Liver (tissue), 10 donors: ENCODE measurements at places on chromosomes 2 and 18. TPM values are rescaled to one million over a fixed set of nuclear protein-coding genes. Genes with fewer than 3 reads are reported as not detected.

GRCh38 chr18:35513181-35513936 lies 15.6 kb upstream of the INO80C start:
- no peak overlapping the region for H3K27ac ChIP-seq
- no peaks in the 10 kb centered on the region for H3K4me1 ChIP-seq
- DNase-seq: peak; percentile 21
- H3K4me3 ChIP-seq: no peak overlapping the region
- H3K27me3 ChIP-seq: no peaks in the 10 kb centered on the region

SERPINB4 gene
- not detected for total RNA-seq

ASB18 gene
- total RNA-seq: not detected

DNAJC10 gene
- 22.6 TPM for total RNA-seq

IAH1 gene
- 22.6 TPM for total RNA-seq

DNA sequence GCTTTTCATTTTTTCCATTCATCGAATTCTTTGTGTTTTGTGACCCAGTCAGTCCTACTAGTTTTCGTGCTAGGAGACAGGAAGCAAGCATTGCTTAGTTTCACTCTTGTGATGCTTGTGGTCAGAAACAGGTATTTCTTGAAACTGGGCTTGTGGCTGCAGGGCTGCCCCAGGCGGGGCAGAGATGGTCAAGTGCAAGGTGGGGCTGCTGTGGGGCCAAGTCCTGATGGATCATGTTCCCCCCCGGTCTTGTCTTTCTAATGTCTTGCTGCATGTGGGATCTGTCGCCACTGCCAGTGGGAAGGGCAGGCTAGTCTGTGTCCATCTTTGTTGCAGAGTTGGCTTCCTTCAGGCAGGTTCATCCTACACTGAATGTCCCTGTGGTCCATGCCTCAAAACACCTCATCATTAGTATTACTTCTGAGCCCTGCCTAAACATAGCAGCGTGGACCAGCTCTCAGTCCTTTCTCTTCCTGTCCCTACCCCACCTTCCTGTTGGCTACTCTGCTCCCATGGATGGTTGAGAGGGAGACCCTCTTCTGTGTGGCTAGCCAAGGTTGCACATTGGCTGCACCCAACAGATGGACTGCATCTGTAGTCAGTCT lies 38.7 kb downstream of the INPP4A start:
- no peaks in the 10 kb centered on the region for H3K36me3 ChIP-seq
- DNase-seq: no peak
- no peak overlapping the region for H3K4me3 ChIP-seq
- H3K4me1 ChIP-seq: peaks cover 14% of the 10 kb centered on the region

DNA sequence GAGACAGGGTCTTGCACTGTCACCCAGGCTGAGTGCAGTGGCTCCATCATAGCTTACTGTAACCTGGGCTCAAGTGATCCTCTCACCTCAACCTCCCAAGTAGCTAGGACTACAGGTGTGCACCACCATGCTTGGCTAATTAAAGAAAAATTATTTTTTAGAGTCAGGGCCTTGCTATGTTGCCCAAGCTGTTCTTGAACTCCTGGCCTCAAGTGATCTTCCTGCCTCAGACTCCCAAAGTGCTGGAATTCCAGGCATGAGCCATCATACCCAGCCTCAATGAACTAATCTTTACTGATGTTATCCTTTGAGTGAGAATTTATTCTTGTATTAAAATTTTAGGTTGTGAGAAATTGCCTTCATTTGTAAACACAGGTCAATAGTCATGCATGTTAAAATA lies 27.0 kb upstream of the CD28 start:
- no peaks in the 10 kb centered on the region for H3K27me3 ChIP-seq
- no peak for DNase-seq
- H3K4me3 ChIP-seq: no peak overlapping the region
- no peaks in the 10 kb centered on the region for H3K36me3 ChIP-seq
- H3K27ac ChIP-seq: no peak overlapping the region

DNA sequence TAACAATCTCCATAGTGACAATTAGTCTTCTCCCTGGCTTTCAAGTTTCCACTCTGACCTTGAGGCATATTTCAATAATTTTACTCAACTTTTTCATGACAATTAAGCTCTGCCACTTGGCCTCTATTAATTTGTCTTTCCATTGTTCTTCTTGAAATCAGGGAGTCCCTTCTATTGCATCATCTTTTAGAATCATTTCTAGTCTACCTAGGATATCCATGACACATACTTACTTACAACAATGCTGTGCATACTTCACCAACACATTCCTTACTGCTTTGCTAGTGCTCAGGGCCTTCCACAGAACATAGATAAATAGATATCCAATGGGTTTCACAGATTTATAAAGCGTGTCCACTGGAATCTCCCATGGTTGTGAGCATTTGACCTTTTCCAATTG lies 331.5 kb upstream of the LRP1B start:
- no peak overlapping the region for H3K4me3 ChIP-seq
- no peak overlapping the region for H3K27ac ChIP-seq
- no peaks in the 10 kb centered on the region for H3K27me3 ChIP-seq
- peaks cover 3% of the 10 kb centered on the region for H3K4me1 ChIP-seq
- DNase-seq: no peak

DNA sequence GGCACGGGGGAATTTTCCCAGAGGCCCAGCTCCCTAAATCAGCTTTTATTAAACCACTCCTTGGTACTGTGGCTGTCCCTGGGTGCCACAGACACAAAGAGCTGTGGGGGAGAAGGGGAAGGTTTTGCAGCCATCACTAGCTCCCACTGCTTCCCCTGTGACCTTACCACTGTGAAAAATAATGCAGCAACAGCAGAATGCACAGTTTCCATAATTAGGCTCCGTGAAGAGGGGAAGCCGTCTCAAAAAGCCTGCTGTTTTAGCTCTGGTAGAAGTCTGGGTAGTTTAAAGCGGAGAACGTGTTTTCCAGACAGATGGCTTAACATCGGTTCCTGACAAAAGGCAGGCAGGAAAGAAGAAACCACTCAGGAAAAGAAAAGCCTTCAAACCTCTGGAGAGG lies 27.5 kb upstream of the CAB39 start:
- H3K27me3 ChIP-seq: no peaks in the 10 kb centered on the region
- no peak overlapping the region for H3K27ac ChIP-seq
- H3K4me1 ChIP-seq: no peaks in the 10 kb centered on the region
- no peaks in the 10 kb centered on the region for H3K36me3 ChIP-seq
- no peak overlapping the region for H3K4me3 ChIP-seq

SERPINB11 gene
- total RNA-seq: 0.47 TPM

DNA sequence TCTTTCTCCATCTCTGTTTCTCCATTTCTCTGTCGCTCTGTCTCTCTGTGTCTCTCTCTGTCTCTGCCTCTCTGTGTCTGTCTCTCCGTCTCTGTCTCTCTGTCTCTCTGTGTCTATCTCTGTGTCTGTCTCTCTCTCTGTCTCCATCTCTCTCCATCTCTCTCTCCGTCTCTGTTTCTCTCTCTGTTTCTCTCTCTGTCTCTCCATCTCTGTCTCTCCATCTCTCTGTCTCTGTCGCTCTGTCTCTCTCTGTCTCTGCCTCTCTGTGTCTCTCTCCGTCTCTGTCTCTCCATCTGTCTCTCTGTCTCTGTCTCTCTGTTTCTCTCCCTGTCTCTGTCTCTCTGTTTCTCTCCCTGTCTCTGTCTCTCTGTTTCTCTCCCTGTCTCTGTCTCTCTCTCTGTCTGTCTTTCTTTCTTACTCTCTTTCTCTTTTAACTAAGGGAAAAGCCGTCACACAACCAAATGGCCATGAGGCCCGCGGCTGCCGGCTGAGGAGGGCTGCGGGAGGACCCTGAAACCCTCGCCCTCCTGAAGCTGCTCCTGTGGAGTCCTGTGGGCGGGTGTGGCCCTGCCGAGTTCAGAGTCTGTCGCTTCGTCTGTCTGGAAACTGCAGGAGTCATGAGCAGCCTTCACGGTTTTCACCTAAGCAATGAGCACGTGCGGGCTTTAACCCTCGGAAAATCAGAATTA lies 29.3 kb downstream of the NFATC1 start:
- no peaks in the 10 kb centered on the region for H3K36me3 ChIP-seq
- no peaks in the 10 kb centered on the region for H3K4me1 ChIP-seq
- H3K27me3 ChIP-seq: no peaks in the 10 kb centered on the region
- DNase-seq: no peak
- no peak overlapping the region for H3K4me3 ChIP-seq

DNA sequence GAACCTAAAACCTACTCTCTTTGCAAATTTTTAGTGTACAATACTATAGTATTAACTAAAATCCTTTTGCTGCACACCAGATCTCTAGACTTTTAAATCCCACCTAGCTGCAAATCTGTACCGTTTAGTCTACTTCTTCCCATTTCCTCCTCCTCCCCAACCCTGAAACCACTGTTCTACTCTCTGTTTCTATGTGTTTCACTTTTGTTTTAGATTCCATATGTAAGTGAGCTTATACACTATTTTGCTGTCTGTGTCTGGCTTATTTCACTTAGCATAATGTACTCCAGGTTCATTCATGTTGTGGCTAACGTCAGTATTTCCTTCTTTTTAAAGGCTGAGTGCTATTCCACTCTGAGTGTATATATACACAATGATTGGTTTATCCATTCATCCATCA lies 18.4 kb upstream of the DSC2 start:
- no peaks in the 10 kb centered on the region for H3K4me1 ChIP-seq
- H3K4me3 ChIP-seq: no peak overlapping the region
- no peak overlapping the region for H3K27ac ChIP-seq
- no peaks in the 10 kb centered on the region for H3K27me3 ChIP-seq
- H3K36me3 ChIP-seq: no peaks in the 10 kb centered on the region

CYTIP gene
- 2.4 TPM for total RNA-seq

CAPN10 gene
- 11.3 TPM for total RNA-seq

DNA sequence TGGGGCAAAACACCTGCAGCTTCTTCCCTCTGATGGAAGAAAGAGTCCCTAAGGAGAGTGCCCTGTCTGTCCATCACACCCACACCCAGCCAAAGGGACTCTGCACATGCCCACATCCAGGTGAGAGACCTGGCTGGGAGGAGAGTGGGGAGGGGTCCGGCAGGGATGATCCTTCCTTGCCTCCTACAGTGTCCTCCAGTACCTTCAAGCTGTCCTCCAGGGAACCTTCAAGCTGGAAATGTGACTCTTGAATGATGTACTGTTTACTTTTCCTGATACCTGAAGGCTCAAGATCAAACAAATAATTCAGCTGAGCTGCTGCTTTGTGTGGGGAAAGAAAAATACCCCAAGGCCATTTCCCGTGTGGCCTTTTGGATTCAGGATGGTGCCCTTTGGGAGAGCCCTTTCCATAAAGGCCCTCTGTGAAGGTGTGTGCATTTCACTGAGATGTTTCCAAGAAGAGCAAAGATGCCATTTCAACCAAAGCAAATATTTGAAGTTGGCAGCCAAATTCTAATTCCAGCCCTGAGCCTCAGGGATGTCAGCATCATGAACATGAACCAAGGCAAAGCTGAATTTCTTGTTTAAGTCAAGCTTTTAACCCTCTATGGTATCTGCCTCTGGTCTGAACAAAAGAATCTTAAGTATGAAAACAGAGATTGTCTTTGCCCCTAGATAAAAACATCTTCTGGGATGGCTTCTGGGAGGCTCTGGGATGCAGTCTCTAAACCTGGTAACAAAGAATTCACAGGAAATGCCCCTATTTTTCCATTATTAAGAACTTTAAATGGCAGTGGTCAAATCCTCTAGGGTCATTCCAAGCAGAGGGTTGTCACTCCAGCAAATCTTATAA lies 11.1 kb downstream of the EVA1A start:
- H3K27me3 ChIP-seq: no peaks in the 10 kb centered on the region
- no peaks in the 10 kb centered on the region for H3K36me3 ChIP-seq
- H3K4me3 ChIP-seq: no peak overlapping the region

FIGN gene
- total RNA-seq: 5.4 TPM

LONRF2 gene
- total RNA-seq: 0.23 TPM

GRCh38 chr2:173550143-173550542 lies 195.5 kb downstream of the CDCA7 start:
- H3K36me3 ChIP-seq: no peaks in the 10 kb centered on the region
- no peak for DNase-seq
- no peak overlapping the region for H3K4me3 ChIP-seq
- peaks cover 5% of the 10 kb centered on the region for H3K4me1 ChIP-seq
- H3K27me3 ChIP-seq: no peaks in the 10 kb centered on the region

VWC2L gene
- not detected for total RNA-seq
